ENCODE measurements at places on chromosomes 11 and 22.

DNA sequence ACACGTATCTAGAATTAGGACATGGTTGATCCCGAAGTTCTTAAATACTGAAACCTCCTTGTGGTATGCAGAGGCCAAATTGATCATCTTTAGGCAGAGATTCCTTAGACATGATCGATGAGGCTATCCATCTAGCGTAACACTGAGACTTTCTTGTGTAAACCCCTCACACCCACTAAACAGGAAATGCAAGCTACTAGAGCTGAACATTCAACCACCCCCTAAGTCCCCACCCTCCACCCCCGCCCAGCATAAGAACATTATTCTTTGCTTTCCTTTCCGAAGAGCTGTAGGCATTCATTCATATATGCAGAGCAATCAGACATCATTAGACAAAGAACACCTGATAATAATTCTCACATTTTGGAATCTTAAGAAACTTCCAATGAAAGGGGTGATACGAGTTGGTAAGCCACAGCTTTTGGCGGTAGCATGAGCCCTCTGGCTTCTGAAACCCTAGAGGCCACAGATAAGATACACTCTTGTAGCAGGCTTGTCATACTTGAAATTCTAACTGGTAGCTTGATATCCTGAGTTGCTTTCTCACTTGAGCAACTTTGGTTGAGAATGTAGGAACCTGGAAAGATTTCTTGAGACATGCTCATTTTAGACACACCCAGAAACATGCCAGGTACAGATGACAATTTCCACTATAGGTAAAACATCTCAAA lies 42.2 kb downstream of the FLI1 start:
- no peaks in the 10 kb centered on the region for H3K27me3 ChIP-seq
- H3K27ac ChIP-seq, result peak overlapping the region; percentile 69
- H3K36me3 ChIP-seq, result peaks cover 8% of the 10 kb centered on the region
- peaks cover 97% of the 10 kb centered on the region for H3K4me1 ChIP-seq
- H3K4me3 ChIP-seq, result peak overlapping the region; percentile 63

DNA sequence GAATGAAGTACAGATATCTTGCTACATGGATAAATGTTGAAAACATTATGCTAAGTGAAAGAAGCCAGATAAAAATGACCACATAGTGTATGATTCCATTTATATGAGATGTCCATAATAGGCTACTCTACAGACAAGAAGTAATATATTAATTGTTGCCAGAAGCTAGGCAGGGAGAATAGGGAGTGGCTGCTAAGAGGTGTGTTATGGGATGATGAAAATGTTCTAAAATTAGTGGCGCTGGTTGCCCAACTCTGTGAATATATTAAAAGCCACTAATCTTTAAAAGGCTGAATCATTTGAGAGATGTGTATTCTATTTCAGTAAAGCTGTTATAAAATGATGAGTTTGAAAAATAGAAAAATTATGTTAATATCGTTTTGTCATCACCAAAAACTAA lies 144.4 kb downstream of the NCAM1 start:
- no peaks in the 10 kb centered on the region for H3K4me1 ChIP-seq
- DNase-seq, result no peak

DNA sequence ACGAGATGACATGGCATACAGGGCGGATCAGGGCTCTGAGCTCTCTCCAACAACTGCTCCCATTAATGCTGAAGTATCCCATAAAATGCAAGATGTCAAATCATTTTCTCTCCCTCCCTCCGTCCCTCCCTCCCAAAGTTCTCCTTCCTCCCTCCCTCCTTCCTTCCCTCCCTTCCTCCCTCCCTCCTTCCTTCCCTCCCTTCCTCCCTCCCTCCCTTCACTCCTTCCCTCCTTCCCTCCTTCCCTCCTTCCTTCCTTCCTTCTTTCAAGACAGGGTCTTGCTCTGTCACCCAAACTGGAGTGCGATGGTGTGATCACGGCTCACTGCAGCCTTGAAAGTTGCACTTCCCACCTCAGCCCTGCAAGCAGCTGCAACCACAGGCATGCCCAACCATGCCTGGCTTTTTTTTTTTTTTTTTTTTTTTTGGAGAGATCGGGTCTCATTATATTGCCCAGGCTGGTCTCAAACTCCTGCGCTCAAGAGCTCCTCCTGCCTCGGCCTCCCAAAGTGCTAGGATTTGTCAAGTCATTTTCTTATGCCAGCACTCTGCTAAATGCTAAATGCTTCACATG lies 38.2 kb downstream of the TXN2 start:
- DNase-seq, result no peak
- no peaks in the 10 kb centered on the region for H3K36me3 ChIP-seq
- H3K4me1 ChIP-seq, result peaks cover 8% of the 10 kb centered on the region
- no peak overlapping the region for H3K4me3 ChIP-seq
- H3K27me3 ChIP-seq, result no peaks in the 10 kb centered on the region

- no peaks in the 10 kb centered on the region for H3K27me3 ChIP-seq
Measured at GRCh38 chr11:76185931-76186401, 20.3 kb downstream of the WNT11 start.

- no peak overlapping the region for H3K4me3 ChIP-seq
- peaks cover 6% of the 10 kb centered on the region for H3K4me1 ChIP-seq
- no peak overlapping the region for H3K27ac ChIP-seq
- peaks cover 2% of the 10 kb centered on the region for H3K27me3 ChIP-seq
Measured at GRCh38 chr11:76761718-76762355, 21.3 kb upstream of the TSKU start.

- H3K36me3 ChIP-seq, result no peaks in the 10 kb centered on the region
- H3K4me1 ChIP-seq, result no peaks in the 10 kb centered on the region
- peaks cover 66% of the 10 kb centered on the region for H3K27me3 ChIP-seq
- H3K27ac ChIP-seq, result no peak overlapping the region
- DNase-seq, result no peak
Measured at GRCh38 chr11:120564573-120565311, 53.2 kb downstream of the GRIK4 start.

GRCh38 chr11:69087811-69088210 lies 39.1 kb downstream of the TPCN2 start:
- peaks cover 4% of the 10 kb centered on the region for H3K36me3 ChIP-seq
- H3K4me1 ChIP-seq, result no peaks in the 10 kb centered on the region
- no peaks in the 10 kb centered on the region for H3K27me3 ChIP-seq
- H3K4me3 ChIP-seq, result no peak overlapping the region
- H3K27ac ChIP-seq, result no peak overlapping the region

DNA sequence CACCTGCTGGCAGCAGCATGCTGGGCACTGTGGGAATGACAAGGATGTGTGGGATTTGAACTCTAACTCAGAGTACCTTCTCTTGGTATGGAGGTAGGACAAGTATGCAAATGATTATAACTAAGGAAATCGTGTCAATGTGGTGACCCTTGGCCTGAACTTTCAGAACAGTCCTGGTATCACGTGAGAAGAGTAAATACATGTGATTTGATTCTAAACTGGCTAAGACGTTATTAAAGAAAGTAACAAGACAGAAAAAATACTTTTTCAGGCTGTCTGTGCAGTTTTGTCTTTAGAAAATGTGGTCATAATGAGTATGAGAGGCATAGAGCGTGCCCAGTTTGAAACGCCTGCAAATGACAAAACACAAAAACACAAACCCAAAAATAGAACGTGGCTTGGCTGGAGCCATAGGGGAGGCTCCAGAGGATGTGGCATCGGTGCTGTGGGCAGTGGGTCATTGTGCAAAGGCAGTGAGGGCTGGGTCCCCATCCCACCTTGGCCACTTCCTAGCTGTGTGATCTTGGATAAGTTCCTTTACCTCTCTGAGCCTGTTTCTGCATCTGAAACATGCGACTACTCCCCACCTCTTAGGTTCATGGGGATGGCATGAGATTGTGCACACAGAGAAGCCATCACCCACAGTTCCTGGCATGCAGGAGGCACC lies 18.4 kb upstream of the IL2RB start:
- H3K36me3 ChIP-seq, result peaks cover 14% of the 10 kb centered on the region
- H3K27ac ChIP-seq, result peak overlapping the region; percentile 83

GRCh38 chr11:19433367-19433766 lies 192.6 kb upstream of the E2F8 start:
- H3K4me3 ChIP-seq, result no peak overlapping the region
- no peak for DNase-seq
- H3K27me3 ChIP-seq, result peaks cover 53% of the 10 kb centered on the region
- H3K27ac ChIP-seq, result no peak overlapping the region

DNA sequence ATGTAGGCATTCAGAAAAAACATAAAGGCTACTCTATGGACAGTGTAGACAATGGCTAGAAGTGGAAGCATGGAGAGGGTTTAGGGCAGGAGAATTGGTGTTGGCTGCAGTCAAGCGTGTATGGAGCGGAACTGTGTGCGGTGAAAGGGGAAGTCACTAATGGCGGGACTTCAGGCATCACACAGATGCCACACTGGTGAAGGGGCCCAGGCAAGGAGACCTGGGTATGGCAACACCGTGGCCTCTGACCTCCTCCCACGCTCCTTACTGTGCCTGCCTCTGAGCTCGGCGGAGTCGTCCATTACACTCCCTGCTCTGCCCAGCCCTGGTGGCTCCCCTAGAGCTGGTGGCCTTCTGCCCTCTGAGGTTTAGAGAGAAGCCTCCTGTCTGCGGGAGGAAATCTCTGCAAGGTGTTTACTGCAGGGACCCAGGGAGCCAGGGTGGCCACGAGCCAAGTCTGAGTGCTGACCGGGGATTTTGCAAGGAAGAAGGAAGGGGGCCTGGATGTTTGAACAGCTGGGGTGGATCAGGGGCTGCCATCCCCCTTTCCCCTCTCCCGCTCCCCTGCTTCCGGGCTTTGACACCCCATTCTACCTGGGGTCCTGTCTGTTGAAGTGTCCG lies 75.1 kb upstream of the TSPAN18 start:
- H3K4me3 ChIP-seq, result no peak overlapping the region
- H3K27me3 ChIP-seq, result peaks cover 86% of the 10 kb centered on the region
- peaks cover 9% of the 10 kb centered on the region for H3K4me1 ChIP-seq
- no peak for DNase-seq

DNA sequence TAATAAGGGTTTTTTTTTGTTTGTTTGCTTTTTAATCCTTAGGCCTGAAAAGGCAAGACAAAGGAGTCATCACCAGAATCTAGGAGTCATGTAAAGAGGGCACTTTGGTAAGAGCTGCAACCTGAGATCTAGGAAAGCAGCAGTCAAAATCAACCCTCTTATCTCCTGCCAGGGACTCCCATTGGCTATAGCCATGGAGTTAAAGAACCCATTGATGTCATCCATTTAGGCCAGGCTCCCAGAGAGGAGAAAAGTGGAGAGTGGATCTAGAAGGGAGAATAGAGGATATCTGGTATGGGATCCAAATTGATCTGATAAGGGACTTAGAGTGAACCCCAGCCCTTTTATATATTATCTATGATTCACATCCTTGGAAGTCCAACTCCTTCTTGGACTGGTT lies 35.9 kb downstream of the ZNF215 start:
- no peaks in the 10 kb centered on the region for H3K27me3 ChIP-seq
- H3K4me3 ChIP-seq, result no peak overlapping the region
- H3K4me1 ChIP-seq, result no peaks in the 10 kb centered on the region
- DNase-seq, result no peak
- no peaks in the 10 kb centered on the region for H3K36me3 ChIP-seq

- no peak overlapping the region for H3K27ac ChIP-seq
- no peak for DNase-seq
- no peaks in the 10 kb centered on the region for H3K27me3 ChIP-seq
- H3K4me1 ChIP-seq, result peaks cover 5% of the 10 kb centered on the region
Measured at GRCh38 chr22:45846952-45847351, 130.0 kb downstream of the WNT7B start.

DNA sequence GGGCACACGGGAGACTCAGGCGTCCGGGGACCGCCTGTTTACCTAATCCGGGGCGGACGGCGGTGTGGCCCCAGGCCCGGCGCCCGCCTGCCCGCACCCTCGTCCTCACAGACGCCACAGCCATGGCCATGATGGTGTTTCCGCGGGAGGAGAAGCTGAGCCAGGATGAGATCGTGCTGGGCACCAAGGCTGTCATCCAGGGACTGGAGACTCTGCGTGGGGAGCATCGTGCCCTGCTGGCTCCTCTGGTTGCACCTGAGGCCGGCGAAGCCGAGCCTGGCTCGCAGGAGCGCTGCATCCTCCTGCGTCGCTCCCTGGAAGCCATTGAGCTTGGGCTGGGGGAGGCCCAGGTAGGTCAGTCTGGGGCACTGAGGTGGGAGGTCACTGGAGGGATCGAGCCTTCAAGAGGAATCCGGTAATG lies 10.0 kb upstream of the RAB1B start:
- peak overlapping the region; percentile 84 for H3K4me3 ChIP-seq
- H3K27ac ChIP-seq, result peak overlapping the region; percentile 96
- DNase-seq, result no peak
- H3K36me3 ChIP-seq, result peaks cover 38% of the 10 kb centered on the region
- peaks cover 32% of the 10 kb centered on the region for H3K4me1 ChIP-seq
- H3K27me3 ChIP-seq, result no peaks in the 10 kb centered on the region

DNA sequence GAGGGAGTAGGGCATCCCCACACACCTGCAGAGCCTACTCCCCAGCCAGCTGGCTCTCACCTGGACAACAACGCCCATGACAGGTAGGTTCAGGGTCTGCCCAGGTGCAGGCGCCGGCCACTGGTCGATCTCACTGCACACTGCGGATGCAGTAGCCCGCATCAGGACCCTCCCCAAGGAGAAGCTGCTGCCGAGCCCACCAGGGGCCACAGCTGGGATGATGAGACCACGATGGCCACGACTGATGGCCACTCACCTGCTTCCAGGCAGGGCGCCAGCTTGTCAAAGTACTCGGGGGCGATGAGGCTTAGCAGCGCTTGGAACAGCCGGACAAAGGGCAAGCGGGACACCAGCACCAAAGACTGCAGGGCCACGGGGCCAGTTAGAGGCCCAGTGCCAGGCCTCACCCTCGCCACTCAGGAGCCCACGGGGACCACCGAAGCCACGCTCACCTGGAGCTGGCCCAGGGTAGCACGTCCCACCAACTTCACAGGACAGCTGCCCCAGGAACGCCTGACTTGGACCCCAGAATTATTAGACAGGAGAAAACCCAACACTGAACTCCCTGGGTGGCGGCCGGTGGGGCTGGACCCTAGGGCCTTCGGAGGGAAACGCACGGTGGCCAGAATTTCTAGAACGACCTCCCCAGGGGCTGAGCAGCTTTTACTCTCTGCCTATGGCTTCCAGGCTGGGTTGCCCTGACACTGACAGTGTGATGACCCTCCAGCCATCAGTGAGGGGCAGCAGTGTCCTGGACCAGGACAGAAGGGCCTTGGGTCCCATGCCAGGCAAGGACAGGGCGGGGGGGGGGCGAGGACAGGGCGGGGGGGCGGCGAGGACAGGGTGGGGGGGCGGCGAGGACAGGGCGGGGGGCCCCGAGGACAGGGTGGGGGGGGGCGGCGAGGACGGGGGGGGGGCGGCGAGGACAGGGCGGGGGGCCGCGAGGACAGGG lies 8.9 kb upstream of the PLXNB2 start:
- DNase-seq, result no peak
- H3K4me1 ChIP-seq, result peaks cover 17% of the 10 kb centered on the region
- H3K27me3 ChIP-seq, result no peaks in the 10 kb centered on the region
- no peak overlapping the region for H3K27ac ChIP-seq
- H3K36me3 ChIP-seq, result peaks cover 4% of the 10 kb centered on the region

- H3K27ac ChIP-seq, result no peak overlapping the region
- peaks cover 76% of the 10 kb centered on the region for H3K27me3 ChIP-seq
- no peaks in the 10 kb centered on the region for H3K36me3 ChIP-seq
- H3K4me3 ChIP-seq, result no peak overlapping the region
- DNase-seq, result no peak
- no peaks in the 10 kb centered on the region for H3K4me1 ChIP-seq
Measured at GRCh38 chr11:17651061-17651460, 68.3 kb upstream of the MYOD1 start.

DNA sequence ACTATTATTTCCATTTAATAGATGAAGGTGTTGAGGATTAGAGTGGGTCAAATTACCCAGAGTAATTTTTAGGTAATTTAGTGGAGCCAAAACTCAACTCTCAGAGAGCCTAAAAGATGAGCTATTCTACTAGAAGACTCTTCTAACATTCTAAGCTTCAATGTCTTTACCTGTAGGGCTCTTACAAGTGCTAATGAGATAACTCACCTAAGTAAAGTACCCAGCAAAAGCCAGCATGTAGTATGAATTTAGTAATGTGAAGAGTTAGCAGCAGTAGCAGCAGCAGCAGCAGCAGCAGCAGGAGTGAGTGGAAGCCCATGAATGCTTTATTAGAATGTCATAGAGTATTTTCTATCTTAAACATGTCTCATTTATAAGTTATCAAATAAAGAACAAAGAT lies 1239.2 kb downstream of the FAM181B start:
- H3K27ac ChIP-seq, result no peak overlapping the region
- no peaks in the 10 kb centered on the region for H3K4me1 ChIP-seq
- no peaks in the 10 kb centered on the region for H3K36me3 ChIP-seq

All from central memory CD8-positive, alpha-beta T cell (primary cell).